ENCODE measurements at places on chromosomes 5 and 9.
A peak's percentile ranks its signal among the peaks of the same experiment; 100 is the strongest.

DNA sequence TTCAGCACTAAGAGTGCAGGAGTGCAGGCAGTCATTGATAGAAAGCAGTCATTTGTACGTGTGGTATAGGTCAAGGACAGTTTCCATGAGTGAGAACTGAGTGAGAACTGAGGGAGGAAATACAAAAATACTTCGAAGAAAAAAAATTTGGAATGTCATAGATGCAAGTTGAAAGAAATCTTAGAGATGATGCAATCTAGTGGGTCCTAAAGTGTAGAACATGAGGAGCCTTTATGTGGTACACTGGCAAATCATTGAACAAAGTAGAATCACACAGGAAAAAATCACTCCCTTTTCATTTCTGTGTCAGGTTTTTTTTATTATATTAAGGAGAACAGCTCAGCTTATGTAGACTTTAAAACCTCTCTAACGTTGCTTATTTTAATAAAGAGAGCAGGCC lies 26.4 kb upstream of the SLC1A1 start:
- DNase-seq = no peak

DNA sequence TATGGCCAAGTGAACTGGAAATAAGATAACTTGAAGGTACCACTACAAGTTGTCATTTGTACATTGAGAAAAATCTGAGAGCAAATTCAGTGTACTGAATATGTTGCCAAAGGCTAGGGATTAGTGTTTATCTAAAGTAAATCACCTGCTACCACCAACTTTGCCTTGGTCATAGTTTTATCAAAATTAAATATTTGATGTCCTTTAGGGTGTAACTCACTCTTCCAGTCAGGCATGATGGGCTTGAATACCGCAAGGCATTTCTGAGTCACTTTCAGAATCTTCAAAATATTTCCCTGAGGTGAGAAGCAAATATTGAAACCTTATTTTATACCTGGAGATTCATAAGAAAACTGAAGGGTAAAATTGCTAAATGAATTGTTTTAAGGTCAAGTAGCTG lies 1338.6 kb upstream of the ACO1 start:
- no peak for DNase-seq

- peak; percentile 29 for DNase-seq
These were observed 137.4 kb upstream of the DMAC1 start for GRCh38 chr9:7936996-7937395.

GRCh38 chr5:154631141-154631540 lies 124.0 kb upstream of the LARP1 start:
- no peak for DNase-seq

DNA sequence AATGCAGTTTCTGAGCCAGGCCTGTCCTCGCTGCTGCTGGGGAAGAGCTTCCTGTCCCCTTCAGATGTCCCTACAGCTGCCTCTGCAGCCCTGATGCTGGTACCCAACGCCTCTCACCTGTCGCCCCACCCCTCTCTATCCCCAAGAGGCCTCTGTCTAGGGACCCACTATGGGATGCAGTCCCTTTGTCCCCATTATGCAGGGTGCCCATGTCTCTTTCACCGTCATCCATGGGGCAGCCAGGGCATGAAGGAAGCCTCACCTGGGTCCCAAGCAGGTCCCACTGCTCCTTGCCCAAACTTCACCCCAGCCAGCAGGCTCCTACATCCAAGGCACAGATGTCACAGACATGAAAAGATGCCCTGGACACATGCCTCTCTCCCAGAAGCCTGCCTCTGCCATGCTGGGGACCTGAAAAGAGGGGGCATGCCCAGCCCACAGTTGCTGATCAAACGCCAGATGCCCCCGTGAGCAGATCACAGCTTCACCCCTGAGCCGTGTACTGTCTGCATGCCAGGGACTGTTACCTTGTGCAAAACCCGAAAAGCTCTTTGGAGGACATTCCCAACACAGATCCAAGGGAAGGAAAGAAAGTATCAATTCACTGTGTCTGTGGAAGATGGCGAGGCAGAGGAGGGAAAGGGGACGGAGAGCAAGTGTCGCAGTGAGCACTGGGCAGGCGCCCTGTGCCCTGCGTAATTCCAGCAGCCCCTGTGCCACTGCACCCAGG lies 81.0 kb downstream of the ADAMTS2 start:
- no peak for DNase-seq
